ENCODE measurements at places on chromosomes 2 and 18. TPM values are rescaled to one million over a fixed set of nuclear protein-coding genes. Genes with fewer than 3 reads are reported as not detected.

- peak; percentile 67 for DNase-seq
- peak overlapping the region; percentile 17 for H3K27ac ChIP-seq
- no peak overlapping the region for H3K4me3 ChIP-seq
- no peaks in the 10 kb centered on the region for H3K27me3 ChIP-seq
- H3K4me1 ChIP-seq: peaks cover 2% of the 10 kb centered on the region
These were observed 63.2 kb downstream of the CCBE1 start for GRCh38 chr18:59633961-59634485.

DNA sequence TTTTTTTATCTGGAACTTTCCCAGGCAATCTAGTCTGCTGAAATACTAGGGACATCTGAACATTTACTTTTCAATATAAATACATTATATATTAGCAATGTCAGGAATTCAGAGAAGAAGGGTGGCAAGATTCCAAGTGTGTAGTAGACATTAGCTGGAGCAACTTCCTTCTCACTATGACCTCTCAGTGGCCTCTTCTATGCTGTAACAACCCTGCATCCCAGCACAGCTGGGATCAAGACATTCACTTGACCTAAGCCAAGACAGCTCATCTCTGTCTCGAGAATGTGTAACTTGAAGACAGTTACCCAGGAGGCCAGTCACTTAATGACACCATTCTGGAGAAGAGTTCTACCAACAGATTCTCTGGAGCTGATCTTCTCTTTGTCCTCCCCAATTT lies 61.7 kb upstream of the RALBP1 start:
- H3K36me3 ChIP-seq: no peaks in the 10 kb centered on the region
- no peaks in the 10 kb centered on the region for H3K27me3 ChIP-seq
- H3K27ac ChIP-seq: peak overlapping the region; percentile 45
- peaks cover 35% of the 10 kb centered on the region for H3K4me1 ChIP-seq
- H3K4me3 ChIP-seq: no peak overlapping the region

DNA sequence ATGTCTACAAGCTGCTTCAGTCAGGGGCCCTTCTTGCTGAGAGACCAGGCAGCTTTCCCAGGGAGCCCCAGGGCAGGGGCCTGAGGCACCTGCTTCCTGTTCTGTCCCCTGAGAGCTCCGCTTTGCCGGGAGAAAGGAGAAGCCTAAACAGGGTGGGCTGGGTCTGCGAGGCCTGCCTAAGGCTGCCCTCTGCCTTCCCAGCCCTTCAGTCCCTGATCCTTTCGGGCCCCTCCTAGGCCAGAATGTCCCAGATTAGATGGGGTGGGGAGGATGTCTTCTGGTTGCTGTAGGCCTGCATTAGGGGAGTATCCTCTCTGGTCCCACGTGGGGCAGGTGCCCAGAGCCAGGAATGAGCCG lies 72.4 kb downstream of the TGOLN2 start:
- H3K27me3 ChIP-seq: no peaks in the 10 kb centered on the region
- H3K4me3 ChIP-seq: peak overlapping the region; percentile 11
- DNase-seq: peak; percentile 69
- H3K36me3 ChIP-seq: peaks cover 2% of the 10 kb centered on the region

- H3K4me1 ChIP-seq: peaks cover 34% of the 10 kb centered on the region
- DNase-seq: peak; percentile 14
- H3K27me3 ChIP-seq: no peaks in the 10 kb centered on the region
These were observed 104.7 kb downstream of the VSNL1 start for GRCh38 chr2:17644997-17645720.

- H3K27me3 ChIP-seq: no peaks in the 10 kb centered on the region
- no peak for DNase-seq
- H3K27ac ChIP-seq: no peak overlapping the region
- no peaks in the 10 kb centered on the region for H3K36me3 ChIP-seq
These were observed 356.3 kb upstream of the CDH20 start for GRCh38 chr18:60976976-60977375.

Gene RUFY4
- total RNA-seq: 0.27 TPM

Data from muscle of leg (tissue), 16 donors.